Activated CD8-positive, alpha-beta memory T cell treated with anti-CD3 and anti-CD28 coated beads, Interleukin-2, amount 10 ng/mL, durations not matched to agents 7 days and 5 days (primary cell): ENCODE measurements at places on chromosomes 3 and 15. TPM values are rescaled to one million over a fixed set of nuclear protein-coding genes. Genes with fewer than 3 reads are reported as not detected.

The B3GNT5 gene
- 0.26 TPM for total RNA-seq

GRCh38 chr3:86973440-86973839 is 17.5 kb downstream of the VGLL3 start:
- H3K4me1 ChIP-seq = no peaks in the 10 kb centered on the region
- DNase-seq = no peak
- H3K36me3 ChIP-seq = no peaks in the 10 kb centered on the region
- no peak overlapping the region for H3K27ac ChIP-seq
- H3K27me3 ChIP-seq = no peaks in the 10 kb centered on the region

The FANCD2OS gene
- total RNA-seq = not detected

GRCh38 chr15:76336254-76337058 is at the start of gene ISL2:
TSS of gene ISL2 (plus strand) at chr15:76336773. CDS start at chr15:76336884, 111 bp downstream.
- H3K27ac ChIP-seq = peak within 1 kb of the TSS; percentile 88
- H3K36me3 ChIP-seq = peaks cover 12% of the 10 kb centered on the region
- H3K27me3 ChIP-seq = peaks cover 57% of the 10 kb centered on the region
- H3K4me1 ChIP-seq = peaks cover 54% of the 10 kb centered on the region

GRCh38 chr15:65287520-65287855 is 805 bp upstream of the PARP16 start:
- peak overlapping the region; percentile 86 for H3K27ac ChIP-seq
- DNase-seq = no peak
- peak overlapping the region; percentile 81 for H3K4me3 ChIP-seq
- H3K4me1 ChIP-seq = peaks cover 27% of the 10 kb centered on the region

DNA sequence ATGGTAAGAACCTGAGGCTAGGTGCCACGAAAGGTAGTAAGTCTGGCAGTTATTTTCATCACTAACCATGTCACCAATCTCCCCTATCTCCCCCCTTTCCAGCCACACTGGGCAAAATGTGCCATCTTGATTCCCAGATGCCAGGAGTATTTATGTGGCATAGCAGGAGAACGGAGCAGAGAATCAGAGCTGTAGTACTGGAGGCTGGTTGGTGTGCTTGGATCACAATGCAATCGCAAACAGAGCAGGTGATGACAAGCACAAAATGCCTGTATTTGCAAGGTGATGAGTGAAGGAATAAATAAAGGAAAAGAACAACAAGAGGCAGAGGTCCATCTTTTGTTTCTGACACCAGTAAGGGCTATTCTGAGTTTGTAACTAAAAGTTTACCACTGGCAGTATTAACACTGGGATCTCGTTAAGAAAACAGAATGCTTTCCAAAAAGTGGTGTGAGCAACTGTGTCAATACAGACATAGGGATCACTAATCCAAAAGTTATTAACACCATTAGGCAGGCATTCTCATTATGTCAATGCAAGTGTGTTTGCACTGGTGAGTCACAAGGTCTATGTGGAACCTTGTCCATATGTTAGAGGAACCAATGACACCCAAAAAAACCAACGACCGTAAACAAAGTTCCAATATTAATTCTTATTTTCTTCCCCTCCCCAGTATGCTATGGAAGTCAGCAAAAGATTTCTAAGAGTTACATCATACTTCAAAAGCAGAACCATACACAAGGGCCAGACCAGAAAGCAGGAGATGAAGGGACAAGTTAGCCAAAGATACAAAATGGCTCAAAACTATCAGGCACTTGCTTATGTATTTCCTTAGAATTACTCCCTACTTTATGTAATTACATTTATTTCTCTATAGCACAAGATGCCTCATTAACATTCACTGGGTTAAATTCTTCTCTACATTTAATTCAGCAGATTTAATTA is 556.6 kb downstream of the FOXP1 start:
- no peaks in the 10 kb centered on the region for H3K27me3 ChIP-seq
- peaks cover 22% of the 10 kb centered on the region for H3K4me1 ChIP-seq
- H3K27ac ChIP-seq = no peak overlapping the region
- H3K4me3 ChIP-seq = no peak overlapping the region

DNA sequence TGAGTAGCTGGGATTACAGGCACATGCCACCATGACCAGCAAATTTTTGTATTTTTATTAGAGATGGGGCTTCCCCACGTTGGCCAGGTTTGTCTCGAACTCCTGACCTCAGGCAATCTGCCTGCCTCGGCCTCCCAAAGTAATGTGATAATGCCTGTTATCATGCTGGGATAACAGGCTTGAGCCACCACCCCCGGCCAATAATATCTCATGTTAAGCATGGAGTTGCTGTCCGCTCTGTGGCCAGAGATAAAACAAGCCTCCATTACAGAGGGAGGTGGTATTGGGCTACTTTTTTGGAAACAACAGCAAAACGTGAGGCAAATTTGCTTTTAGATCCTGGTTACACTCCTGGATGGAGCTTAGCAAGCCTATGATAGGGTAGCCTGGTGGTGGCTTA is 32.9 kb upstream of the ALG1L2 start:
- H3K36me3 ChIP-seq = no peaks in the 10 kb centered on the region
- no peak overlapping the region for H3K4me3 ChIP-seq
- H3K4me1 ChIP-seq = no peaks in the 10 kb centered on the region
- peaks cover 19% of the 10 kb centered on the region for H3K27me3 ChIP-seq

The UMPS gene
- 50.1 TPM for total RNA-seq

GRCh38 chr3:24502690-24503089 is 8.0 kb upstream of the THRB start:
- no peak overlapping the region for H3K27ac ChIP-seq
- DNase-seq = no peak
- no peaks in the 10 kb centered on the region for H3K4me1 ChIP-seq
- H3K36me3 ChIP-seq = no peaks in the 10 kb centered on the region
- peaks cover 23% of the 10 kb centered on the region for H3K27me3 ChIP-seq

The ANKUB1 gene
- total RNA-seq = not detected

The RLBP1 gene
- not detected for total RNA-seq

DNA sequence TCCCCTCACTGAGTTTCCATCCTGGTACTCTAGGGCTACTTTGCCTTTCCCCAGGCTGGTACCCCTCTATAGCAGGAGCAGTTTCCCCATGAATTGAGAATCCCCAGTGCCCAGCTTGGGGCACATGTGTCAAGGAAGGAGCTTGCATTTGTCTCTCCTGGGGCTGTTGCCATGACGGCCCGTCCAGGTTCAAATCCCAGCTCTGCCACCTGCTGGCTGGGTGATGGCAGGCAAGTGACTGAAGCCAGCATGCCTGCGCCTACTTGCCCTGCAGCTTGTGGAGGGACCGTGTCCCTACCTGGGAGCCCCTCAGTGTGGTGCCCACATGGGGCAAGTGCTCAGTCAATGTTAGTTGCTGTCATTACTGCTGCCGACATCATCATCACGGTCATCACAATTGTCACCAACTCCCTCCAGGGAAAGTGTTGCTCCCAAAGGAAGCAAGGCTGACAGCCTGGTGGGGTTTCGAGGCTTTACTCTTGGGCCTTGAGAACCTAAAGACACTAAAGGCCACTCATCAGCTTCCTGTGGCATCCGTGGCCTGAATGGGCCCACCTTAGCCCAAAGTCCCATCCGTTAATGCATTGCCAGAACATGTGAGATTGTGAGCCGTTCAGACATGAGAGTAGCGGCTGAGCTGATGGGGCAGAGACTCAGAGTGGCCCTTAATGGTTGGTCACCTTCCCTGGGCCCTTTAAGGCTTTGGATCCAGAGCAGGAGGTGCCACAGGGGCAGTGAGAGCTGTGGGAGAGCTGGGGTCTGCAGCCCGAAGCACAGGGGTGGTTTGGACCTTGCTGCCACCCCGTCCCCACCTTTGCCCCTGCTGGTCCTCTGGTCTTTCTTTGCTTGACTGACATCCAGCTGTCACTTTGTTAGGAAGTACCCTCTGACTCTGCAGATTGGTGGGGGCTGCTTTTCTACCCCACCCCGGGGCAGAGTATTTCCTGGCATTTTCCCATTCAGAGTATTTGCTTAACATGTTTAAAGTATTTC is 144.4 kb downstream of the DNAJB8 start:
- H3K27me3 ChIP-seq = no peaks in the 10 kb centered on the region
- DNase-seq = peak; percentile 61
- H3K4me3 ChIP-seq = no peak overlapping the region

DNA sequence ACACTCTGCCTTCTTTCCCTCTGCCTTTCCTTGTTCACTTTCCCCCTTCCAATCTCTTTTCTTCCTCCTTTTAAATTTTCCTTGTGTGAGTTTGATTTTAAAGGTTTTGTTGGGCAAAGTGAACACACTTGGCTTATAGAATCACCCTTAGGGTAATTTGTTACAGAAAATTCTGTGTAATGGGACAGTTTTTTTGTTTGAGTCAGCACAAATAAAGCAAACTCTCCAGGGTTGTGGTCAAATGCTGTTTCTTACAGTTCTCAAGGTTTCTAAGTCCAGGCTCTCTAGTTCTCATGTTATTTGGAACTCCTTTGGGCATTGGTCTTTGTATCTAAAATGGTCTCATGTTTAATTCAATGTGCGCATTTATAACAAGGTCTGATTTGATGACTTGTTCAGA is 307.1 kb downstream of the PTPRG start:
- no peak for DNase-seq
- no peaks in the 10 kb centered on the region for H3K27me3 ChIP-seq
- no peak overlapping the region for H3K4me3 ChIP-seq
- H3K27ac ChIP-seq = no peak overlapping the region
- H3K36me3 ChIP-seq = no peaks in the 10 kb centered on the region

The CHDH gene
- total RNA-seq = 1.0 TPM

GRCh38 chr3:100420885-100421284 is 19.5 kb downstream of the LNP1 start:
- H3K36me3 ChIP-seq = no peaks in the 10 kb centered on the region
- no peak for DNase-seq
- no peak overlapping the region for H3K4me3 ChIP-seq
- peaks cover 6% of the 10 kb centered on the region for H3K27me3 ChIP-seq
- H3K4me1 ChIP-seq = no peaks in the 10 kb centered on the region

- H3K27me3 ChIP-seq = peaks cover 2% of the 10 kb centered on the region
- no peak overlapping the region for H3K4me3 ChIP-seq
- peaks cover 21% of the 10 kb centered on the region for H3K36me3 ChIP-seq
- peak overlapping the region; percentile 30 for H3K27ac ChIP-seq
- H3K4me1 ChIP-seq = peaks cover 39% of the 10 kb centered on the region
These were observed 91.7 kb downstream of the CHSY1 start for GRCh38 chr15:101159936-101160815.
